Mesothelial cell of epicardium (in vitro differentiated cells): ENCODE measurements at places on chromosomes 6 and 20. TPM values are rescaled to one million over a fixed set of nuclear protein-coding genes. Genes with fewer than 3 reads are reported as not detected.

DNA sequence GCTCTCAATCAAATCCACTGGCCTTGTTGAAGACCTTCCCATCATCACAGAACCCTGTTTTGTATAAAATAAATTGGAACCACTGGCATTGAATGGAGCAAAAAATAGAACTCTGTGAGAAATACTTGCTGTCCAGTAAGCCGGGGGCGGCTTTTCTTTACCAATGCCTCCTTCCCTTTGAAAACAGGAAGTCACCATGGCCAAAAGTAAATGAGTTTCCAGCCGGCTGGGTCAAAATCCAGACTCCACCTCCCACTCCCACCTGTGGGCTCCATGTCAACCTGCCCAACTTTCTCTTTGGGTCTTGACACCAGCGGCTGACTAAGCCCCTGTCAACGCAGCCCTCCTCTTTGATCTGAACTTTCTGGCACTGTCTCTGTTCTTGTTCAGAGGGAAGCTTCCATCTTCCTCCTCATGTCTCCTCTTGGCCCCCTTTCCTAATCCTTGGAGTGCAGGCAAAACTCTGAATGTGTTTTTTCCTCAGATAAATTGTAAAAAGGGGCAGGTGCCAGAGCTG is 95.2 kb downstream of the TFAP2C start:
- H3K36me3 ChIP-seq = no peaks in the 10 kb centered on the region
- DNase-seq = no peak
- no peak overlapping the region for H3K4me3 ChIP-seq

DNA sequence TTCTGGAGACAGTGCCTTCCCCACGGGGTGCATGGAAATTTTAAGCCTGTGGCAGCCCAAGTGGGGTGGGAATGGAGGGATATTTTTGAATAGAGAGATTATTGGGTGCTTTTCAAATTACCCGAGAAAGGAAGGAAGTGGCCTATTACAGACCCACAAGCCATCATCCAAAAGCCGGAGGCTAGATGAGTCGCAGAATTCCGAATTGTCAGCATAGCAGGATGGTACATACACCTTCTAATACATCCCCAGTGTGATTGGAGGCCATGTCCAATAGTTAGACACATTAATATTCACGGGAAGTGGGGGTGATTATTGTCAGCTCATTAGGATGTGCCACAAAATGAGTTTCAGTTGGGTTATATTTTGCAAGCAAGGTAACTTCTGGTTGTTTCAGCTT is 133.0 kb downstream of the FIG4 start:
- no peak for DNase-seq
- no peaks in the 10 kb centered on the region for H3K4me1 ChIP-seq
- H3K27me3 ChIP-seq = no peaks in the 10 kb centered on the region
- no peak overlapping the region for H3K4me3 ChIP-seq
- H3K27ac ChIP-seq = no peak overlapping the region

- DNase-seq = no peak
- H3K27me3 ChIP-seq = no peaks in the 10 kb centered on the region
- no peak overlapping the region for H3K27ac ChIP-seq
- no peak overlapping the region for H3K4me3 ChIP-seq
- H3K36me3 ChIP-seq = peaks cover 25% of the 10 kb centered on the region
- H3K4me1 ChIP-seq = no peaks in the 10 kb centered on the region
Observed at GRCh38 chr6:140193269-140193668, 818.8 kb upstream of the CITED2 start.

- no peak overlapping the region for H3K27ac ChIP-seq
- H3K36me3 ChIP-seq = no peaks in the 10 kb centered on the region
- peaks cover 17% of the 10 kb centered on the region for H3K27me3 ChIP-seq
- peaks cover 11% of the 10 kb centered on the region for H3K4me1 ChIP-seq
Observed at GRCh38 chr6:119119989-119120388, 41.5 kb upstream of the FAM184A start.

DNA sequence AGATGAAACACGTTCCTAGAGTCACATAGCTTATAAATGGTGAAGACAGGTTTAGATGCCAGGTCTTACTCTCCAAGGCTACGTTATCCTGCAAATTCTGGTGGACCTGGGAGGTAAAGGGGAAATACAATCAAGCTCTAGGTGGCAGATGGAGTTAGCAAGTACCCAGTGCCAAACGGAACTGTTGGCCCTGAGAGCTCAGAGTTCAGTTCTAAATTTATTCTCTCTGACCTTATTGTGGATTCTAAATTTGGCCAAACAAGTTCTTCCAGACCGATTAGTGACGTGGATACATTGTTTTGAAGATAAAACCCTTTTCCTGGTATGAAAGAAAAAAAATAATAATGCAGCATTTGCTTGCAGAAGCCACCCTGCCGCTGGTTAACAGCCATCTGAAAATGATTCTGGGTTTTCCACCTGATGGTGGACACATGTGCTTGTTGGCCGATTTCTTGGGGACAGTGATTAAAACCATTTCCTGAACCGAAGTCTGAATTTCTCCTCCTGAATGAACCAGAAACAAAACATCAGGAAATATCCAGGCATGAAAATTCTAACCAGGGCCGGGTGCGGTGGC is 32.5 kb downstream of the RIPOR3 start:
- no peak for DNase-seq
- peak overlapping the region; percentile 89 for H3K27ac ChIP-seq
- H3K4me3 ChIP-seq = no peak overlapping the region
- H3K27me3 ChIP-seq = no peaks in the 10 kb centered on the region
- H3K36me3 ChIP-seq = no peaks in the 10 kb centered on the region

DNA sequence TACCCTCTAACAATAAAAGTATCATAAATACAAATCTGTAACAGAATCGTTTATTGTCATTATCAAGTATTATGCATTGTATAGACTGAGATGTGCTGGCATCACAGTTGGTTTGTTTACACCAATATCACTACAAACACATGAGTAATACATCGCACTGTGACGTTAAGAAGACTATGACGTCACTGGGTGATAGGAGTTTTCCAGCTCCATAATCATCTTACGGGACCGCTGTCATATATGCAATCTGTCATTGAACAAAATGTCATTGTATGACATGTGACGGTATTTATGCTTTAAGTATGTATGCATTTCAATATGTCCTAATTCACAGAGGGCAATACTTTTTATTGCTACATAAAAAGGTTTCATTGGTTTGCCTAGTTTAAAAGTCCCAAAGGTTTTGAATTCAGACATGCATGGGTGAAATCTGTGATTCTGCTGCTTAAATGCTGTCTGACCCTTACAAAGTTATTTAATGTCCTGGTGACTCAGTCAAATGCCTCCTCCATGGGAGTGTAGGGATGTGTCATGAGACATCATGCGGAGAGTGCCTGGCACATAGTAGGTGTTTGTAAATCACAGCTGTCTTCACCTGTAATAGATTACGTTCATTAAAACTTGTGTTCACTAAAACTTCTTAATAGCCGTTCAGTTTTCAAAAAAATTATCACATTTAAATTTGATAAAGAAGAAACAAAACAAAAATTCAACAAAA is 160.7 kb upstream of the PDE10A start:
- no peak overlapping the region for H3K27ac ChIP-seq
- H3K27me3 ChIP-seq = peaks cover 46% of the 10 kb centered on the region
- no peak overlapping the region for H3K4me3 ChIP-seq
- H3K4me1 ChIP-seq = no peaks in the 10 kb centered on the region
- H3K36me3 ChIP-seq = no peaks in the 10 kb centered on the region
- DNase-seq = no peak

DNA sequence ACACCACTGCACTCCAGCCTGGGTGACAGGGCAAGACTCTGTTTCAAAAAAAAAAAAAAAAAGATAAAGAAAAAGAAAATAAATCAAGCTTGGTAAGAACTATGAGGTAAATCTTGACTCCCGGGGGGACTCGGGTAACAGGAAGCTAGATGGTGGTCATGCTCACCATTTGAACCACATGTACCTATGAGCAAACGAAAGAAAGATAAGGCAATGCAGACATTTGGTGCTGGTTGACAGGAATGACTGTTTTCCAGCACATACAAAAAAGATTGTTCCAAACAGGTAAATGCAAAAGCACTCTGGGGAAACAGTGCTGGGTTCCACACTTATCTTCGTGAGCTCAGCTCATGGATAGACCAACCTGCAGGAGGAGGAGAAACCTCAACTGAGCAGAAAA is 22.8 kb upstream of the PTPN1 start:
- no peaks in the 10 kb centered on the region for H3K36me3 ChIP-seq
- no peaks in the 10 kb centered on the region for H3K4me1 ChIP-seq
- H3K4me3 ChIP-seq = no peak overlapping the region
- H3K27me3 ChIP-seq = no peaks in the 10 kb centered on the region
- no peak for DNase-seq

- peaks cover 11% of the 10 kb centered on the region for H3K4me1 ChIP-seq
- no peaks in the 10 kb centered on the region for H3K27me3 ChIP-seq
- no peaks in the 10 kb centered on the region for H3K36me3 ChIP-seq
- no peak for DNase-seq
Observed at GRCh38 chr6:6883011-6883410, 224.8 kb upstream of the RREB1 start.

DNA sequence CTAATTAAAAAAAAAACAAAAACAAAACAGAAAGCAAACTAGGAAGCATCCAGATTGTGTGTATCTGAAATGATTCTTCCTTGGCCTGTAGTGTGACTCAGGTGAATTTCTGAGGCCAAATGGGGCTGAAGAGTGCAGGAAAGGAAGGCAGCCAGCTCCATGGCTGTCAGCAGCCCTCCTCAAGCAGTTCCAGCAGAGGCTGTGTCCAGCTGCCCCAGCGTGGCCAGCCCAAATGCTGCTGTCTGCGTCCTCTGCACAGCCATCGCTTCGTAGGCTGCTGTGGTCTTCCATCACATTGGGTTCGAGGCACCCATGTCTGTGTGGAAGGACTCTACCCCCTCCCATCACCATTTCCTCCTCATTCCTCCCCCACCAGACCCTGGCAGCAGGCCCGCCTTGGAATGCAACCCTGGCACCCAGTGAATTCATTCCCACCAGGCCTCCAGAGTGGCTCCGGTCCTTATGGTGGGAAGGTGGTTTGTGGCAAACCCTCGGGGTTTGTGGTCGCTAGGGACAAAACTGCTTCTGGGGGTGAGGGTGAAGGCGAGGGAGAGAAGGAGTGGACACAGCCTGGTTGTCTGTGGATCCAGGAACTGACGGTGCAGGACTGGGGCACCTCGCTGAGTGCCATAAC is 81.5 kb downstream of the MYLK4 start:
- no peak for DNase-seq
- peaks cover 9% of the 10 kb centered on the region for H3K4me1 ChIP-seq
- no peak overlapping the region for H3K4me3 ChIP-seq
- H3K36me3 ChIP-seq = no peaks in the 10 kb centered on the region
- no peaks in the 10 kb centered on the region for H3K27me3 ChIP-seq
- no peak overlapping the region for H3K27ac ChIP-seq

GRCh38 chr6:146871611-146872425 is 273.0 kb downstream of the ADGB start:
- no peaks in the 10 kb centered on the region for H3K36me3 ChIP-seq
- no peaks in the 10 kb centered on the region for H3K27me3 ChIP-seq
- peaks cover 29% of the 10 kb centered on the region for H3K4me1 ChIP-seq
- H3K27ac ChIP-seq = no peak overlapping the region
- H3K4me3 ChIP-seq = no peak overlapping the region

DNA sequence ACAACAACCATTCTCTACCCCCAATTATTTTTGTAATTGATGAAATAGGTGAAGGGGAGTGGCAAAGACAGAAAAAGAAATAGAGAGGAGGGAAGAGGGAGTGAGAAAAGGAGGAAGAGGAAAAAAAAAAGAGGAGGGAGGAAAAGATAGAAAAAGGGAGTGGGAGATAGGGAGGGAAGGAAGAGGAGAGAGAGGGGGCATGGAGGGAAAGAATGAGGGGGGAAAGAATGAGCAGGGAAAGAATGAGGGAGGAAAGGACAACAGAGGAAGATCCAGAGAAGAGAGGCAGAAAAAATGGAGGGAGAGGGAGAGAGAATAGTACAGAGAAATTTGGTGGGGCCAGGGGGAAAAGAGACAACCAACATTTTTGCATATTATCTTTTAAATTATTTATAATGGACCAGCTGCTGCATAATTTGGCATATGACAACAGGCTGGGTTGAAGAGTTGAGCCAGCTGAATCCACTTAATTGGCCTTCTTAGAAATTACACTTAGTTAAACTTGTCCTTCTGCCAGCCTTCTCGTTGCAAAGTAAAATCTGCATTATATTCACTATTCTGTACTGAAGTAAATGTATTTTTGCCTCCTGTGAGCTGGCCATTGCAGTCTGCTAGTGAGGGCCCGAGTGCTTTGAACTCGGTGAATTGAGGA is 101.0 kb downstream of the ARHGAP18 start:
- no peak for DNase-seq
- H3K27ac ChIP-seq = peak overlapping the region; percentile 25
- peaks cover 8% of the 10 kb centered on the region for H3K36me3 ChIP-seq
- no peak overlapping the region for H3K4me3 ChIP-seq
- H3K27me3 ChIP-seq = no peaks in the 10 kb centered on the region

DNA sequence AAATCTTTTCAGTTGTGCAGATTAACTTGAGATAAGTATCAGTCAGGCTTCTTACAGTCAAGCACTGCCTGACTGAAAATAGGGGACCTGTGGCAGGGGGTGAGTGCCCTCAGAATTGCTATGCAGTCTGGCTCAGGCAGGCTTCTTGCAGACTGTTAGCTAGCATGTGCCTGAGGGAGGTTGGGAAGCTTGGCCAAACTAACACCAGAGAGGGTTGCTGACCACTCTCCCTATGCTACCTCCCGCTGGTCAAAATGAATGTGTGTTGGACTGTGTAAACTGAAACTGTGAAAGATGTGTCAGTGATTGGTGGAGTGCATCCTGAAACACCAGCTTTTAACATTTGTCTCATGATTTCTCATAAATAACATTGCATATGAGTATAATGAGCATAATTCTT is 622.3 kb upstream of the IMPG1 start:
- peaks cover 3% of the 10 kb centered on the region for H3K4me1 ChIP-seq
- no peak overlapping the region for H3K27ac ChIP-seq
- H3K36me3 ChIP-seq = no peaks in the 10 kb centered on the region
- no peak for DNase-seq
- no peaks in the 10 kb centered on the region for H3K27me3 ChIP-seq
- H3K4me3 ChIP-seq = no peak overlapping the region

PLCB4 gene
- total RNA-seq = 14.0 to 15.6 TPM (median 15.1 TPM) in 3 replicates

SIRPB2 gene
- not detected in 3 replicates for total RNA-seq

SRSF3 gene
- 404 to 411 TPM (median 407 TPM) in 3 replicates for total RNA-seq

ZFP64 gene
- 23.6 to 25.9 TPM (median 24.7 TPM) in 3 replicates for total RNA-seq

OXT gene
- total RNA-seq = not detected in 3 replicates

SEMG1 gene
- not detected in 3 replicates for total RNA-seq

EYS gene
- total RNA-seq = 0.52 to 0.69 TPM (median 0.60 TPM) in 3 replicates

ADAT2 gene
- total RNA-seq = 14.2 to 16.5 TPM (median 15.2 TPM) in 3 replicates
